ENCODE measurements at places on chromosomes 1 and 21.

DNA sequence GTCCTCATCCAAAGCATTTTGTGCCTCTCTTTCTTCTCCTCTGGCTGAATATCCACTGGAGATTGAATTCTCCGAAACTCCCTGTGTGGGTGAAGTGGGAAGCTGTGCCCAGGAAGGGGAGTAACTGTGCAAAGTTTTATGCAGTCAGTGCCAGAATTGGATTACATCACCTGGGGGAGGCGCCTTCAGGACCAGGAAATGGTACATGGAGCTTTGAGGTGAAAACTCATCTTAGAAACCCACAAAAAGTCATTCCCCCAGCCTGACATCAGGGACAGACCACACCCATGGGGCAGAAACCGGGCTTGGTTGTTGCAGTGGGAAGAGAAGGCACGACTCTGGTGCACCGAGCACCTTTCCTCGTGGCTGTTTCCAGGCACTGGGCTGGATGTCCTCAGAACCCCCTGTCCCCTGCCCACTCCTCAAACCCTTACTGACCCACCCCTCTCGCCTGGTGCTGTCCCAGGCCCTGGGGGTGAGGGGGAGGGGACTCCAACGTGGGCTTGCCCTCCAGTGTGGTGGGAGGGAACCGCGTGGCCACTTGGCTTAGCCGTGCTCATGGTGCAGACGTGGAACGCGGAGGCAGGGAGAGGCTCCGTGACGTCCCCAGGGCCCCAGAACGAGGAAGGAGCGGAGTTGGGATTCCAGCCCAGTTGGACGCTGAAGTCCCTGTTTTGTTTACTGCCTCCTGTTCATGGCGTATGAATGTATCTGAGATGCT, 15.7 kb downstream of the TFF3 start:
- no peak for DNase-seq

GRCh38 chr1:18805150-18805879, 54.1 kb downstream of the TAS1R2 start:
- no peak for DNase-seq

DNA sequence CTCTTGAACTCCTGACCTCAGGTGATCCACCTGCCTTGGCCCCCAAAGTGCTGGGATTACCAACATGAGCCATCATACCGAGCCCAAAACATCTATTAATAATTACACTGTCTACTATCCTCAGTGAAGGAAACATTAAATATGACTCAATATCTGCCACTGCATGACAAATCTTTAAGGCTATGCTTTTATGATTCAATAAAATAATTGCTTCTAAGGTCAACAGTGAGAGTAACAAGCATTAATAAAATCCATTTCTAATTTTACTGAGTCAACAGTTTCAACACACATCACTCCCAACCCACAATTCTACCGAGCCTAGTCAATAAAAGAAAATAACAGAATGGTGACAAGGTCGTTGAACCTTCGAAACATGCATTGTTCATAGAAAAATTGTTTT, 125.5 kb upstream of the CHRM3 start:
- no peak for DNase-seq

DNA sequence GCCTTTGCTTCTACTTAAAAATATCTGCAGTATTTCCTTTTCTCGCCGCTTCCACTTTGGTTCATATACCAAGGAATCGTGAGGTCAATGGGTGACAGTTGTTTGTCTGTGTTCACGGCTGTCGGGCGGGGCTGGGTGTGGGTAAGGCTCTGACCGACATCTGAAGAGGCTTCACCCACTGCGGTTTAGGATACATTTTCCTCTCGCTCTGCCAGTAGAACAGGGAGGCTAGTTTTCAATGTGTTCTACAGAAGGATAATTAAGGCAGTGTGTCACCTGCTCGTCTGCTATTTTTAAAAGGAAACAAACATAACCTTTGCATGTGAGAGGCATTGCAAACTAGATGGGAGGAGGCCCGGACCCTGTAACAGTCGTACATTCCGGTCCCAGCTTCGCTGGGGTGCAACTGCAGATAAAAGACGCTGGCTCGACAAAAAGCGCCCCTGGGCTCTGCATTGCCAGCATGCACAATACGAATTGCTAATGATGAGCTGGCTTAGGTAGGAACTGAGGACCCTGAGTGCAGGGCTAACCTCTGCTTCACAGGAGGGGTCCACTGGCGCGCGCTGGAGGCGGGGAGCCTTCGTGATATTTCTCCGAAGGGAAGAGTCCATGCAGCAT, 8.5 kb upstream of the ERG start:
- no peak for DNase-seq

DNA sequence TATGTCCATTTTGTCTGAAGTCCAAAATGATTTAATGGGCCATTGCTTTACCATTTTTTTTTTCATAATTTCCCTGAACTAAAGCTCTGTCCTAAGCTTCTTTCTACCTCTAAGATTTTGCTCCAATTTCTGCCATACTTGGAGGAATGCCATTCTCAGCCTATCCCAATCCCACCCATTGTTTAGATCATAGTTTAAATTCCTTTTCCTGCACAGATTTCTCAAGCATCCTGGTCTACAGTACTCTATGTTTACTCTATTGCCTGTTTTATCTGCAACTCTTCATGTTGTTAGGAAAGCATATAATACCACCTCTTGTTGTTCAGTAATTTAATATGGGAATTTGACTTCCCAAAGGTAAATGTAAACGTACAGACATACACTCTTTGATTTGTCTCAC, 30.8 kb downstream of the ADAMTS1 start:
- no peak for DNase-seq

GRCh38 chr1:229155472-229155871, 115.4 kb upstream of the RAB4A start:
- DNase-seq = no peak

GRCh38 chr1:1425753-1426495, 4.8 kb upstream of the ANKRD65 start:
- no peak for DNase-seq

DNA sequence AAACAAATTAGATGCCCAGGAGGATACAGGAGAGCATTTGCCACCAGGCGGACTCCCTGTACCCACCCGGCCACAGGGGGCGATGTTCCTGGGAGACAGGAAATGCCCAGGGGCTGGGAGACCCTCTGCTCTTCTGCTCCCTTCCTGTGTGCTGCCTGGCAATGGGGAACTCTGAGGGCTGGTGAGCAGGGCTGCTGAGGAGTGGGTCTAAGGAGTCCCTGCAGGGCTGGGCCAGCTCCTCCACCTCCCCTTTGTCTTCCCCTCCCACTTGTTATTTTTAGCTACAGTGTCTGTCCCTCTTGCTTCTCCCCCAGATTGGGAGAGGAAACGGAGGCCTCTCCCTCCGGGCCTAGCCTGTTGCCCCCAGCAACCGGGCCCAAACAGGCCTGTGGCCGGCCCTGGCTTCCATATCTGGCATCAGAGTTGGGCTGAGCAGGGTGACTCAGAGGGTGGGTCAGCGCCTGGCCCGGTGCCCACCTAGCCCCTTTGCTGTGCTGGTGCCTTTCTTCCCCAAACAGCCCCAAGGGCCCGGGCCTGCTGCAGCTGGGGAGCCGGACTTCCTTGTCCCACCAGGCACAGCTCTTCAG, 11.6 kb downstream of the LMNA start:
- DNase-seq = peak; percentile 51

DNA sequence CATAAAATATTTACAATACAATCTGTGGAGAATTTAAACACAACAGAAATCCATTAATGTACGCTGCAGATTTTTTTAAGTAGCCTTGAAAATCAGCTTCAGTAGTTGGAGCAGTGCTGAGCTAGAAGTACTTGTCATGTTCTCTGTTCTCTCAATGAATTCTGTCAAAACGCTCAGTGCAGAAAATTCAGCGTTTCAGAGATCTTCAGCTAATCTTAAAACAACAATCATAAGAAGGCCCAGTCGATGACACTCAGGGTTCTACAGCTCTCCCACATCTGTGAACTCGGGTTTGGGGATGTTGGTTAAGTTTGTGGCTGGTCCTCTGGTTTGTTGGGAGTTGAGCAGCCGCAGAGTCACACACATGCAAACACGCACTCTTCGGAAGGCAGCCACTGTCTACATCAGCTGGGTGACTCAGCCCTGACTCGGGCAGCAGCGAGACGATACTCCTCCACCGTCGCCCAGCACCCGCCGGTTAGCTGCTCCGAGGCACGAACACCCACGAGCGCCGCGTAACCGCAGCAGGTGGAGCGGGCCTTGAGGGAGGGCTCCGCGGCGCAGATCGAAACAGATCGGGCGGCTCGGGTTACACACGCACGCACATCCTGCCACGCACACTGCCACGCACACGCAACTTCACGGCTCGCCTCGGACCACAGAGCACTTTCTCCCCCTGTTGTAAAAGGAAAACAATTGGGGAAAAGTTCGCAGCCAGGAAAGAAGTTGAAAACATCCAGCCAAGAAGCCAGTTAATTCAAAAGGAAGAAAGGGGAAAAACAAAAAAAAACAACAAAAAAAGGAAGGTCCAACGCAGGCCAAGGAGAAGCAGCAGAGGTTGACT, 161.2 kb downstream of the RUNX1 start:
- peak; percentile 81 for DNase-seq

DNA sequence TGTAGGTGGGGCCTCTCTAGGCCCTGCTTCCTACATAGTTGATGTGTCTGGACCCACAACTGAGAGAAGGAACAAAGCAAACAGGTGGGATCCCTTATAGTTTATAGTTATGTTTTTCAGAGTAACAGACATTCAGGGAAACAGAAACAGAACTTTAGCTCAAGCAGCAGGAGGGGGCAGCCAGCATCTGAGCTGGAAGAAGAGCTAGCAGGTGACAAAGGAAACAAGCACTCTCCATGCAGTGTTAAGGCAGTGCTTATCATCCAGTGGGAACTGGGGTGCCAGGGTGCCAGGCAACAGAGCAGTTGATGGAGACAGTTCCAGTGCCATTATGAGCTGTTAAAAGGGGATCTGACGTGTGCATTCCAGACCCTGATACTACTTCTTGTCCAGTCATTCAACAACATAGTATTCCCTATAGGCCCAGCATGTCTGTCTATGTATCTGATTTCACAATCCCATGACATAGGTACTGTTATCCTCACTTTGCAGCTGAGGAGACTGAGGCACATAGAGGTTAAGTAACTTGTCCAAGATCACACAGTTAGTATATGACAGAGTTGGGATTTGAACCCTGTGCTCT, 13.5 kb downstream of the HIVEP3 start:
- DNase-seq = no peak

- no peak for DNase-seq
These were observed 81.9 kb upstream of the RGS2 start for GRCh38 chr1:192726820-192727504.

DNA sequence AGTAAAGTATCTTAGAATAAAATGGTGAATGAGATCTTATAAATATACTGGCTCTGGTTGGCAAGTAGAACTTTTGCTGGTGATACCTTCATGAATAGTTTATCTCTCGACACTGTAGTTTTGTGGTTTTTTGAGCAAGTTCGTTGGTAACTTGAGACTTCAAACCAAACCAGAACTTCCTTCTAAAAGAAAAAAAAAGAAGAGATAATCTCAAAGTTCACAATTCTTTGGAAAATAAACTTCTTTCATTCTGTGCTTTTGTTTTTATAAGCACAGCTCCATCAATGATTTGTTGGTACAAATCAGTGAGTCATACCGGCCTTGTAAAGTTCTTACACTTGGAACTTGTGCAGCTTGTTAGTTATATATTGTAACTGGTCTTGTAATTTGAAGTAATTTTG, 2.3 kb downstream of the HIPK1 start:
- DNase-seq = no peak

- DNase-seq = no peak
These were observed 71.6 kb downstream of the SH3BGR start for GRCh38 chr21:39523399-39523798.

DNA sequence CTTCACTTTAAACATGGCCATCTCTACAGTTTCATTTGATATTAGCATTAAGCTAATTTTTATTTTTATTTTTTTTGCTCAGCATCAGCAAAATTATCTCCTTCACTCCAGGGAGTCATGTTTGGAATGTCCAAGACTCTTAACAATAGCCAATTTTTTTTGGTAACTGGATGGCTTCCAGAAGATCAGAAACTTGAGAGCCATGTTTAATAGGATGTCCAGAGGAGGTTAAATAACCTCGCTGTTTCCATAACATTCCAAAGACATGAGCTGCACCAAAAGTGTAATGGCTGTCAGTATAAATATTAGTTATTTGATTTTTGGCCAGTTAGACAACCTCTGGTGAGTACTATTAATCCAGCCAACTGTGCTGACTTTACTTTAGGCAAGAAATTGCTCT, 80.7 kb downstream of the DNTTIP2 start:
- DNase-seq = no peak

DNA sequence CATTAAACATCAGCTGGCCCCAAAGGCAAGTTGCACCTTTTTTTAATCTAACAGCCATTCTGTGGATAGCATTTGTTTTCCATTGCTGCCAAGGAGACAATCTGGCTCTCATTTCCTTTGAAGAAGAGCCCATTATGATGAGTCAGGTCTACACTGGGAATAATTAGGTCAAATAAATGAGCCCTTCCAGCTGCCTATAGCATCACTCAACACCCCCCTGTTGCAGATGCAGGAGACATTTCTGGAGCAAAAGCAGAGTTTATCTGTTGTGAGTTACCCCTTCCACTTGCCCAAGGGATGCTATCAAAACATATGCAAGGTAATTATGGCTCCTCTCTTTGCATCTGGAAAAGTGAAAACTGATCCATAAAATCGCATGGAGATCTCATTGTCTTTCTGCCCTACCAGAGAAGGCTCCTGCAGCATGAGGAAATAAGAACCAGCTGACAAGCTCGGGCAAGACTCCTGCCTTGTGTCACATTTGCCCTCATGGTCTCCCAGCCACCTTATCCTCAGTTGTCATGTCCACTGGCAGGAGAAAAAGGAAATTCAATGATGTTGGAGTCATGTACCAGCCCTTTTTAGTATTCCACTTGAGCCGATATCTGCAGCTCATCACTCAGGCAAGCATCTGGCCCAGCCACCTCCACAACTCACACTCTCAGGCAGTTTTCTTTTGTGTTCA, 135.9 kb downstream of the SLC30A10 start:
- no peak for DNase-seq

DNA sequence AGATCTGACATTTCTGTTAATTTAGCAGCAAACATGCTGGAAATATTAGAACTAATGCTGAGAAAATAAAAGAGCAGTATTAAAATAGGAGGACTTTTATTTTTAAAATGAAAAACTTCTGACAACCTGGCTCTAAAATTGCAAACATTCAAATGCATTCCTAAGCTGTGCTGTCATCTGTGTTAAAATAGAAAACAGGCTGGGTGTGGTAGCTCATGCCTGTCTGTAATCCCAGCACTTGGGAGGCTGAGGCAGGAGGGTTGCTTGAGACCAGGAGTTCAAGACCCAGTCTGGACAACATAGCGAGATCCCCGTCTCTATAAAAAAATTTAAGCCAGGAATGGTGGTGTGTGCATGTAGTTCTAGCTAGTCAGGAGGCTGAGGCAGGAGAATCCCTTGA, 44.6 kb downstream of the MIGA1 start:
- DNase-seq = no peak

Measured in activated gamma-delta T cell treated with anti-CD3 and anti-CD28 coated beads, Interleukin-2, amount 50 U/mL, for 16 hours (primary cell).